ENCODE measurements at places on chromosomes 11 and 22.

GRCh38 chr11:85359859-85360258 lies 267.3 kb downstream of the DLG2 start:
- DNase-seq: no peak

GRCh38 chr11:17542249-17542648 lies 2.0 kb downstream of the USH1C start:
- no peak for DNase-seq

- no peak for DNase-seq
Measured at GRCh38 chr11:29051935-29052334, 943.7 kb downstream of the METTL15 start.

DNA sequence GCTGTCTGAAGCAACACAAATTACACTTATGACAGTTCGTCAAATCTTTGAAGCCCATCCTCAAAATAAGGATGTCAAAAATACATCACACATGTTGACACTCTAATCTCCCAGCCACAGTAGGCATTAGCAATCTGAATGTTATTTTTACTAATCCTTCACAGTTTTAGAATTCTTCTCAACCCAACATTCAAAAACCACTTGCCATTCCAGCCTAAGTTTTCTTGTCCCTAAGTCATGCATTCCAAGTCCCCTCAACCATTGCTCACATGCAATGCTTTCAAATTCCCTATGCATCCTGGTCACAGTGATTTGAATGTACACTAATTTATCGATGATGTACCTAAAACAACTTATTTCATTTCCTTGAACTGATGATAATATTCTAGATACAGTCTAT lies 7.5 kb downstream of the BDNF start:
- no peak for DNase-seq

- peak; percentile 36 for DNase-seq
Measured at GRCh38 chr22:30605449-30606110, 1.4 kb upstream of the TCN2 start.

DNA sequence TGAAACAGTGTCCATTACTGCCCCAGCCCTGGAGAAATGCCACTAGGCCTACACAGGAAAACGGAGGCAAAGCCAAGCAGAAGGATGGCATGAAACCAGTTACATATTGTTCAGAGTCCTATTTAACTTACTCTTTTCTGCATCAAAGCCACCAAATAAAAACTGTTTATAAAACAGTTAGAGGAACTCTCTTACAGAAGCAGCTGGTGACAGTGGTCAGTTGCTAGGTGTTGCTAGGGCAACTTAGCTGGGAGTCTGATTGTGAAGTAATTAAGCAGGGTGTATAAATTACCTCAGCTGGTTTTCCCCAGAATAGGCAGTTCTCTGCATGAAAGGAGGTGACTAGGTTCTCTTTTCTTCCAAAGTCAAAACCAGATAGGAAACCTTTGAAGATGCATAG lies 115.6 kb upstream of the ZBED5 start:
- no peak for DNase-seq

DNA sequence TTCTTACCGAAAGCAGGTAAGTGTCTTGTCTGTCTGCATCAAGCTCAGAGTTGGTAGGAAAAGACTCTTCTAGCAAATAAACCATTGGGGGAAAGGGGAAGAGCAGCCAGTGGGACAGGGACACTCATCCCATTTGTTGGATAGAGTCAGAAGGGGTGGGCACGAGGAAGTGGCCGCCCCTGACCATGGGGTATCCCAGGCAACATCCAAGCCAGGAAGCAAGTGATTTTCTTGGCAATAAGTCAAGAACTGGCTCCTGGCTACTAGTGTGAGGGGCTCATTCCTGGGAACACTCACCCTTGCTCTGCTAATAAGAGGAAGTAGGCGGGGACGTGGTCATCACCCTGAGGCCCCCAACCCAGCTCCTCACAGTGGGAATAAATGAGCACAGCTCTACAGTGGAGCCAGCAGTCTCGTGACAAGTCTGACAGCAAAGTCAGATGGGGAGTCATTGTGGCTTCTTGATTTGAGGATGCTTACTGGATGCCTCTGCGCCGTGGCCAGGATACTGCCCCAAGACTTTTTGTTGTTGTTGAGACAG lies 6.7 kb downstream of the SLC25A18 start:
- DNase-seq: no peak

DNA sequence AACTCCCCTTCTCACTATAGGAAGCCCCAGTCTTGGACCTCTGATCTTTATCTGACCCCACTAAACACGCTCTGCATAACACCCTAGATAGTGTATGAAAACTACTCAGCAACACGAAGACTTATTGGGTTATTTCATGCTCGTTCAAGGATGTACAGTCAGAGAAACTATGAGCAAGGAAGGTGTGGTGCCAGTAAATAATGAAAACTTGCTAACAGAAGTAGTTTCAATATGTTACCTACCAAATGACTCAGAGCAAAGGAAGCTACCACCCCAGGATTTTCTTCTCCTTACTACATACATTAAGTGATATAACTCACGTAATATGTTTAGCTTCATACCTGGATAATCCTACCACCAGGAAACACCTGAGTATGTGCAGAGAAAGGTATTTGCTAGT lies 25.9 kb upstream of the LYVE1 start:
- no peak for DNase-seq

- no peak for DNase-seq
Measured at GRCh38 chr11:77029829-77030228, 4.4 kb upstream of the B3GNT6 start.

DNA sequence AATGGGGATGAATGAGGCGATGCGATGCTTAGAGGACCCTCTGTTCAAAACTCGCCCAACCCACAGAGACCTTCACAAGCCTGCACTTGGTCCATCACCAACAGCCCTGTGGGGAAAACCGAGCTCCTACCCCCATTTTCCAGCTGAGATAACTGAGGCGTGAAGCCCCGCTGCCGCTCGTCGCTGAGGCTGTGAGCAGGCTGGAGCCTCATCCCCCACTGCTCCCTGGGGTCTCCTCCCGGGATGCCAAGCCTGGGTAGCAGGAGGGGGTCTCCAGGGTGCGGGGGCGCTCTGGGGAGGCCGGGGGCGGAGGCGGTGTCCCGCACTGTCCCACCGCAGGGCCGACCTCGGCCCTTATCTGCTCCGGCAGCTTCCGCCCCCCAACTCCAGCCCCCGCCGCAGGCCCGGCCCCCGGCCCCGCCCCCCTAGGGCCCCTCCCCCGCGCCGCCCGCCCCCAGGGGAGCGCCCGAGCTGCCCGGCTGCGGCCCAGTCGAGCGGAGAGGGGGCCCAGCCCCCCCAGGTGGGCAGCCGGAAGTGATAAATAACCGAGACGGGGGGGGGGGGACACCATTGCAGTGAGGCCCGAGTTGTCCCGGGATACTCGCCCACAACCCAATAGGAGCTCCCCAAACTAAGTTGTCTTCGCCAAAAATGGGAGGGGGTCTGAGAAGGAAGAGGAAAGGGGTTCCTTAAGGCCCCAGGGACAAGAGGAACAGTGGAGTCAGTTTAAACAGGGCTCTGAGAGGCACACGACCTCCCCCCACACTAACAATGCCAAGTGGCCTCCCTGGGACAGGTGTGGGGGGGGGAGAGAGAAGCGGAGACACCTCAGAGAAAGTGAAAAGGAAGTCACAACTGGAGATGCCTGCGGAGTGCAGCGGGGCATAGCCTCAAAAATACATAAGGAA lies 8.3 kb upstream of the SLC39A13 start:
- DNase-seq: peak; percentile 29

- DNase-seq: no peak
Measured at GRCh38 chr11:22454461-22455090, 116.4 kb downstream of the SLC17A6 start.

DNA sequence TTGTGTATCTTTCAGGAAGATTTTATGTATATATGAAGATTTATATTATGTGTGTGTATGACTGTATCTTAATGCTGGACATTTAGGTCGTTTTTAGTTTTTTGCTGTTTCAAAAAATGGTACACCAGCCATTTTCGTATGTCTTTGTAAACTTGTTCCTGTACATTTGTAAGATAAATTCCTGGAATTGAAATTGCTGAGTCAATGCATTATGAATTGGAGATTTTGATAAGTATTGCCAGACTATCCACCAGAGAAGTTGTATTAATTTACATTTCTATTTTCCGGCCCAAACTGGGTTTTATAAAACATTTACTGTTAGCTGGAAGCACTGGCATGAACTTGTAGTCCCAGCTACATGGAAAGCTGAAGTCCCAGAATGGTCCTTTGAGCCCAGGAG lies 24.6 kb downstream of the MRPL48 start:
- no peak for DNase-seq

DNA sequence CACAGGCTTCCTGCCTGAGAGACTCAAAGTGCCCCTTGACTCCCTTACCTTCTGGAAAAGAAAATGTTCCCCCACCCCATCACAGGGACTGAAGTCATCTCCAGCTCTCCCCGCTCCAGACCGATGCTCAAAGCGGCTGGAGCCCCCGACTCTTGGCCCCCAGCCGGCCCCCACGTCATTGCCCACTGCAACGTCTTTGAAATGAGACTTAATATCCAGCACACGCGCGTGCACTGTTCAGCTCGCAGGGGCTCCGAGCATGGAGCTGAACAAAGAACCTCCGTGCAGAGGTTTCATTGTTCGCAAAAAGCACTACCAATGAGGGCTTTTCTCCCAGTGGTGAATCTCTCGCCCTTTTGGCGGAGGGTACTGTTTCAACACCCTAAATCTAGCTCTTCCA lies 313.4 kb upstream of the SORL1-AS1 start:
- no peak for DNase-seq

- DNase-seq: no peak
Measured at GRCh38 chr22:28989035-28989464, 72.6 kb downstream of the C22orf31 start.

DNA sequence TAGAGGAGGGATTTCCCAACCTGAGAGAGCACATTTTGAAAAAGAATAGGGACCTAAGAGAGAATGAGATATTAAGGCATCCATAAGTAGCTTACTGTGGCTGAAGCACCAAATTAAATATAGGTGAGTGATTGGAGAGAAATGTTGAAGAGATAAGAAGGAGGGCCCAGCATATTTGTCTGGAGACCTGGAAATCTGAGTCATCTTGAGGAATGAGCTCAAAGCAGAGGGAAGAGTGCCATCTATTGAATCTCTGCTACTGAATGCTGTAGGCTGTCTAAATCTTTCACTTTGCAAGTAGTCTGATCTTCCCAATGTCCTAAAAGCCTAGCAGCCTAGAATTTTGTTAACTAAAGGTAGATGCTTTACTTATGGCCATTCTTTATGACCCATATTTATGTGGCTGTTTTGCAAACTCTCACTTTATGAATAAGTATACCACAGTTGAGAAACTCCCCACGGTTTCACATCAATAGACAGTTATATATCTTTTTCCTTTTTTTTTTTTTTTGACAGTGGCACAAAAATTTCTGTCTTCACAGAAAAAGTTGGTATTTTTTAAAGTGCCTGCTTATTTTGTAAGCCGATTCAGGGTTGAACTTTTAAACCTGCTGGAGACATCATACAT lies 2093.5 kb downstream of the LRRC4C start:
- no peak for DNase-seq

- no peak for DNase-seq
Measured at GRCh38 chr11:120346233-120346632, 10.0 kb downstream of the ARHGEF12 start.

- DNase-seq: no peak
Measured at GRCh38 chr11:67053896-67054329, 2.7 kb upstream of the RHOD start.

Data from T-cell (primary cell).